Glutamatergic neuron (in vitro differentiated cells): ENCODE measurements at places on chromosomes 16 and 17. TPM values are rescaled to one million over a fixed set of nuclear protein-coding genes. Genes with fewer than 3 reads are reported as not detected.

PTGES3L gene
- 4.1 TPM for total RNA-seq

- H3K4me3 ChIP-seq: no peak overlapping the region
- DNase-seq: no peak
- H3K27ac ChIP-seq: no peak overlapping the region
- H3K27me3 ChIP-seq: peaks cover 2% of the 10 kb centered on the region
Observed at GRCh38 chr16:14487579-14487978, 142.5 kb downstream of the PARN start.

TSNAXIP1 gene
- 3.4 TPM for total RNA-seq

DNA sequence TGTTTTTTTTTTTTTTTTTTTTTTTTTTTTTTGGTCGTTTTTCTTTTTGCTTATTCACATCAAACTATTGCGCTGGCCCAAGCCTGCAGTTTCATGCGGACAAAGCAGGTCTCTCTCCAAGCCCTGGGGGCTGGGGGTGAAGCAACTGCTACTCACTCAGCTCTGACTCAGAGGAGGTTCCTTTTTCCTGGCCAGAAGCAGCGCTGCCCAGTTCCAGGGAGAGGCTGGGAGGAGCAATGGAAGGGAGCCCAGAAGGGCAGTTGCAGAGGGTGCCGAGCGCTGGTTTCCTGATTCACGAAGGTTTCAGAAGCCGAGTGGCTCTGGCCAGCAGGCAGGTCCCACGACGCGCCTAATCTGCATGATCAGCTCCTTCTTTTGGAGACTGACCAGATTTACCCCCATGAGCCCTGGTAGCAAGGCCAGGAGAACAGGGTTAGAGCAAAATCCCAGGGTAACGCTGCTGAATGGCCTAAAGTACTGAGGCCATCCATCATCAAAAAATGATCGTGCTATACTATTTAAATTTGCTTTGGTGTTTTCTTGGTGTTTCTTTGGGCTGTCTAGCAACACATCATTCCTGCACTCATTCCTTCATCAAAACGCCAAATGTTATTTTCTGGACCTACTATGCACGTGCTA lies 144.7 kb upstream of the SOX9 start:
- peak; percentile 20 for DNase-seq
- H3K36me3 ChIP-seq: no peaks in the 10 kb centered on the region
- H3K4me1 ChIP-seq: peaks cover 2% of the 10 kb centered on the region
- no peak overlapping the region for H3K4me3 ChIP-seq
- H3K27ac ChIP-seq: no peak overlapping the region
- no peaks in the 10 kb centered on the region for H3K27me3 ChIP-seq

DNA sequence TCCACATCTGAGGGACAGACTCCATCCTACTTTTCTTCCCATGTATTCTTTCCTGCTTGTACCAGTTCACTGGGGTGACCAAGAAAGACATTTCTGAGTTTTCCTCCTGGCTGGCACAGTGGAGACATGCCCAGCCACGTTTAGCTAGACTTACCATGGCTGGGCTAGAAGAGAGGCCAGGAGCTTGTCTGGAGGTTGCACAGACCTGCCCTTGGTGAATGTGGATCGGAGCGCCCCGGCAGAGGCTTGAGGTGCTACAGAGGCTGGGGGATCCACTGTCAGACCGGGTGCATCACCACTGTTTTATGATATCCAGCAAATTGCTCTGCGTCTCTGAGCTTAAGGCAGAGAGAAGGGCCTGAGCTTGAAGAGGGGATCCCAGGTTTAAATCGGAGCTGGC lies 3.5 kb downstream of the IL4R start:
- no peaks in the 10 kb centered on the region for H3K4me1 ChIP-seq
- no peak overlapping the region for H3K27ac ChIP-seq
- no peak for DNase-seq
- H3K4me3 ChIP-seq: no peak overlapping the region
- H3K27me3 ChIP-seq: peaks cover 2% of the 10 kb centered on the region

DNA sequence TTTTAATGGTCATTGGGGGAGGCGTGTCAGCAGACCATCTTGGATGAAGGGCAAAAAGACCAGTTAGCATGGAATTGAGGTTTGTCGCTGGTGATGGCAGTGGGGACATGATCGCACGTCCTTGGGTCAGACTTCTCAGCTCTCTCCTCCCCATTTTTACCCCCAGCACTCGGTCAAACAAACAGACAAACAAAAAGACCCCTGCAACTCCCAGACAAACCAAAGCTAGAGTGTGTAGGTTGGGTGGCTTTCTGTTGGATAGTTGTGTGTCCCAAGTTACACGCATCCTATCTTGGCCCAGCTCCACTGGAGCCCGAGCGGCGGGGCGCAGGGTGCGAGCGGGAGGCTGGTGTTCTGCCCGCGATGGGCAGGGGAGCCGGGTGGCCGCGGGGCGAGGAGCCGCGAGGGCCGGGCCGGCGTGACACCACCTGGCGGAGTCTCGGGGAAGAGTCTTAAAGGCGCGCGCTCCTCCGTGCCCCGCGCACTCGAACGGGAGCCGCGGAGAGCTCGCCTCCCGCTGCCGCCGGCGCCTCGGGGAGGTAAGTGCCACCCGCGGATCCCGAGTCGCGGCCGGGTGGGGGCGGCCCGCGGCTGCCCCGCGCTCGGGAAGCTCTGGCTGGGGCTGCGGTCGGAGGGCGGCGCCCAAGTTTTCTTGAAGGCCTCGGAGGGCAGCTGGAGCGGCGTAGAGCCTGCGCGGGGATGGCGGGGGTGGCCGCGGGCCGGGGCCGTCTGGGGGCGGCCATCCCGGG lies 18.5 kb upstream of the NTN1 start:
- peak overlapping the region; percentile 31 for H3K27ac ChIP-seq
- no peaks in the 10 kb centered on the region for H3K4me1 ChIP-seq
- peak overlapping the region; percentile 70 for H3K4me3 ChIP-seq
- DNase-seq: peak; percentile 74
- no peaks in the 10 kb centered on the region for H3K36me3 ChIP-seq

DNA sequence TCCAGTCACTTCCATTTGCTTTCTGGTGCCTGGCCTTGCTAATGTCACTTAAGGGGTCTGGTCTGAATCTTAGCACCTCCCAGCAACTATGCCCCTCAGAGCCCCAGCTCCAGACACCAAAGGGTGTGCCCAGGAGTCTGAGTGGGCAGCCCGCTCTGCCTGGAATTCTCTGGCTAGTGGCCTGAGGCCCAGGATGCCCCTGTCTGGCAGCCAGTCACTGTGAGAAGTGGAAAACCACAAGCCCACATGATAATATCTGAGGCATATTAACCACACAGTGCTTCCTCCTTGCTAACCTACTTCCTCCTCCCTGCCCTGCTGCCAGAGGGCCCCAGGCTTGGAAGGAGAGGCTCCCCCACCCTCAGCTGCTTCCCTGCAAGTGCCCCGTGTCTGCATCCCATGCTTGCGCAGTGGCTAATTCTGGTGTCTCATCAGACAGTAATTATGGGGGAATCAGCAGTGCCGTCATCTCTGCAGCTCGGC lies 14.0 kb downstream of the SRCIN1 start:
- peaks cover 52% of the 10 kb centered on the region for H3K4me1 ChIP-seq
- H3K27ac ChIP-seq: peak overlapping the region; percentile 93
- H3K36me3 ChIP-seq: no peaks in the 10 kb centered on the region
- peaks cover 24% of the 10 kb centered on the region for H3K27me3 ChIP-seq
- no peak for DNase-seq

- no peaks in the 10 kb centered on the region for H3K4me1 ChIP-seq
- no peak overlapping the region for H3K27ac ChIP-seq
- H3K36me3 ChIP-seq: peaks cover 13% of the 10 kb centered on the region
- peaks cover 2% of the 10 kb centered on the region for H3K27me3 ChIP-seq
- no peak for DNase-seq
- H3K4me3 ChIP-seq: no peak overlapping the region
Observed at GRCh38 chr16:10485698-10486382, 94.6 kb downstream of the EMP2 start.

DNA sequence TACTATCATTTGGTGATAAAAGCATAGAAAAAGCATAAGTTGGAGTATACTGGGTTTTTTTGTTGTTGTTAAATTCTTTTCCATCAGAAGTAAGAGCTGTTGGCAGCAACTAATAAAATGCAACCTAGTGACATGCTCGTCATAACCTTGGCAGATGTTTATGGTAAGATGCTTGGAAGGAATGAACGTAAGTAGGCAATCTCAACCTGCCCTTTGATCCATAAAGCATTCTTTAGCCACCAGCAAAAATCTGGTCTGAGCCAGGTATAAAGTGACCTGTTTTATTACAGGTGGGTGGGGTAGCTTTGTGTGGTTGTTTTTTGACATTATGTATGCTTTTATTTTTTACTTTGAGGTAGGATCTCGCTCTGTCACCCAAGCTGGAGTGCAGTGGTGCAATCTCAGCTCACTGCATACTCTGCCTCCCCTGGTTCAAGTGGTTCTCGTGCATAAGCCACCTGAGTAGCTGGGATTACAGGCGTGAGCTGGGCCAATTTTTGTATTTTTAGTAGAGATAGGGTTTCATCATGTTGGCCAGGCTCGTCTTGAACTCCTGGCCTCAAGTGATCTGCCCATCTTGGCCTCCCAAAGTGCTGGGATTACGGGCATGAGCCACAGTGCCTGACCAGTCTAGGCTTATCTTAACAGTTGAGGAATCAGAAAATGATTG lies 22.0 kb downstream of the WSB1 start:
- no peaks in the 10 kb centered on the region for H3K36me3 ChIP-seq
- H3K4me3 ChIP-seq: no peak overlapping the region
- H3K27ac ChIP-seq: no peak overlapping the region
- DNase-seq: no peak

DNAH17 gene
- total RNA-seq: 1.3 TPM

C16orf86 gene
- total RNA-seq: 3.4 TPM

DNA sequence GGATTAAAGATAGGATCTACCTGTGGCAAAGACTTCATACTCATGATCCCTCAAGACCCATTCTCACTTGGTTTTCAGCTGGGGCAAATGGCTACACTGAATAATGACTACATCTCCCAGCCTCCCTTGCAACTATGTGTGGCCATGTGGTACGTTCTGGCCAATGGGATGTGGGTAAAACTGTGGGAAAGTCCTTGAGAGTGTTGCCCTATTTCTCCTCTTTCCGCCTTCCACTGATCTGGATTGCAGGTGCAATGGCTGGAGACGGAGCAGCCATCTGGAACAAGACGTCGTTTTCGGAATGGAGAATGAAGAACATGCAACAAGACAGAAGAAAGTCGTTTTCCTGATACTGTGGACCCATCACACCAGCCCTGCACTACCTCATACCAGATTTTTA lies 48.5 kb downstream of the HAPSTR1 start:
- H3K4me3 ChIP-seq: no peak overlapping the region
- peaks cover 7% of the 10 kb centered on the region for H3K4me1 ChIP-seq
- no peak overlapping the region for H3K27ac ChIP-seq
- DNase-seq: no peak
- H3K27me3 ChIP-seq: peaks cover 2% of the 10 kb centered on the region
- H3K36me3 ChIP-seq: peaks cover 4% of the 10 kb centered on the region

KRTAP9-1 gene
- not detected for total RNA-seq

DNA sequence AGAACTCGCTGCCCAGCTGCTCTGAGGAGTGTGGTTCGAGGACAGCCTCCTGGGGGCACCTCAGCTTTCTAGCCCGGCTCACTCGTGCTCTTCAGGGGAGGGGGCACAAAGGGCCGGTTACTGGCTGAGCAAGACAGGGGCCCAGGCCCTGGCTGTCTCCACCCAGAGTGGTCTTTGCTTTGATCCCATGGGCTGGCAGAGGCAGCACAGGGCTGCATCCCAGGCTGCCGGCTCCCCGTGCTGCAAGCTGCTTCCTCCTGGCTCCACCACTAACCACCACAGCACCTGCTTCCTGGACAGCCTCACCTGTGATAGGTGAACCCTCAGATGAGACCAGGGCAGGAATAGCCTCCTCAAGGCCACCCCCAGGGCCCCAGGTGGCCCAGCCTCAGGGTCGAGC lies 6.8 kb downstream of the SPPL2C start:
- H3K4me3 ChIP-seq: no peak overlapping the region
- no peak for DNase-seq
- peaks cover 5% of the 10 kb centered on the region for H3K27me3 ChIP-seq
- no peak overlapping the region for H3K27ac ChIP-seq
- H3K4me1 ChIP-seq: peaks cover 7% of the 10 kb centered on the region
- no peaks in the 10 kb centered on the region for H3K36me3 ChIP-seq

GRCh38 chr17:7989781-7990655 lies 12.4 kb upstream of the GUCY2D start:
- H3K27ac ChIP-seq: no peak overlapping the region
- peak overlapping the region; percentile 84 for H3K4me3 ChIP-seq
- H3K36me3 ChIP-seq: no peaks in the 10 kb centered on the region
- peaks cover 2% of the 10 kb centered on the region for H3K27me3 ChIP-seq
- DNase-seq: peak; percentile 93

RCVRN gene
- total RNA-seq: not detected

DNA sequence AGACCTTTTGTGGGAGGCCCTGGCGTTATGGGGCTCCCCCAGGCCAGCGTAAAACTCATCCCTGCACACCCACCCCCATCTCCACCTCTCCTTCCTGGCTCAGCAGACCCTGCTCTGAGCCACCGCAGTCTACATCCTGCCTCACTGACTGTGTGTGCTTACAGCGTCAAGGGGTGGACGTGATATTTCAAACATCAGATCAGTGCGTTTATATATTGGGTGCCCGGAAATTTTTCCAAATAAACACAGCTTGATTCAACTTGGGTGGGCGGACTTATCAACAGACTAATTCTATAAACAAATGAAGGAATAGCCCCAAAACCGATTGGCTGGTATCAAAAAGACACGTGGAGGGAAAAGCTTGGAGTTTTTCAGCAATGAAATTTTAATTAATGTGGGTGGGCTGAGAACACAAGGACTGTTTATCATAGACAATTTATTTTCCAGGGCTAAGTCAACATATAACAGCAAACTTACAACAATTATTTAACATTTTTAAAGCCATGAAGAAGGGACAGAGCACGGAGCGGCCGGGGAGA lies at the start of gene FOXL1:
FOXL1 (plus strand) TSS at position 489 of the 539 bp plus-strand sequence. CDS start 175 bp downstream, outside the sequence.
- H3K36me3 ChIP-seq: no peaks in the 10 kb centered on the region
- H3K4me1 ChIP-seq: peaks cover 11% of the 10 kb centered on the region
- H3K4me3 ChIP-seq: peak within 1 kb of the TSS; percentile 82
- no peak for DNase-seq

DNA sequence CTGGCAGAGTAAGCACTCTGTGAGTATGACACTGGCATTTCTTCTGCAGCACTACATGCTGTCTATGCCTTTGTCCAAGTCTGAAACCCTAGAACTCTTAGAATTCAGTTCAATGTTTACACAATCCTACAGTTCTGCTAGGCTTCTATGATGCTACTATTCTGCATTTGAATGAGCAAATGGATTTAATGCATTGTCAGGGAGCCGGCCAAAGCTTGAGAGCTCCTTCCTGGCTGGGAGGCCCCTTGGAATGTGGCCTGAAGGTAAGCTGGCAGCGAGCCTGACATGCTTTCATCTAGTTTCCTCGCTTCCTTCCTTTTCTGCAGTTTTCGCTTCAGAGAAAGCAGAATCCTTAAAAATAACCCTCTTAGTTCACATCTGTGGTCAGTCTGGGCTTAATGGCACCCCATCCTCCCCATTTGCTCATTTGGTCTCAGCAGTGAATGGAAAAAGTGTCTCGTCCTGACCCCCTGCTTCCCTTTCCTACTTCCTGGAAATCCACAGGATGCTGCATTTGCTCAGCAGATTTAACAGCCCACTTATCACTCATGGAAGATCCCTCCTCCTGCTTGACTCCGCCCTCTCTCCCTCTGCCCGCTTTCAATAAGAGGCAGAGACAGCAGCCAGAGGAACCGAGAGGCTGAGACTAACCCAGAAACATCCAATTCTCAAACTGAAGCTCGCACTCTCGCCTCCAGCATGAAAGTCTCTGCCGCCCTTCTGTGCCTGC lies at the start of gene CCL2:
CCL2 (plus strand) TSS at position 635 of the 730 bp plus-strand sequence; CDS start at position 700, 65 bp downstream.
- peaks cover 2% of the 10 kb centered on the region for H3K27me3 ChIP-seq
- peak within 1 kb of the TSS; percentile 85 for H3K4me3 ChIP-seq
- no peaks in the 10 kb centered on the region for H3K36me3 ChIP-seq
